ENCODE measurements at places on chromosomes 13 and 19.

DNA sequence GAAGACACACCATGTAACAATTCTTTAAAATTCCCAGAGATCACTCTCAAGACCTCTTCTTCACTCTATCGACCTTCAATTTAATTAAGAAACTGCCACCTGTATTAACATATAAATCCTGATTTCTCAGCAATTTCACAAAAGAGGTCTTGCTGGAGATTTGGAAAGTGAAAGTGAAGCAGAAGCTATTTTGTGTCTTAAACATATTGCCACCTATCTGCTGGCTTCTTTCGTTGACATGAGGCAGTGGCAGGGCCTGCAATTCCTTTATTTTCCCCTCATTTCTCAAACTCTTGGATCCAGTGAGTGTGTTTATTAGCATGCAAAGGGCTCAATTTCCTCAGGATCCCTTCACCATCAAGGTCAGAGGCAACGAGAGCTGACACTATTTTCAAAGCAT, 780.2 kb upstream of the SLITRK1 start:
- no peak for DNase-seq

DNA sequence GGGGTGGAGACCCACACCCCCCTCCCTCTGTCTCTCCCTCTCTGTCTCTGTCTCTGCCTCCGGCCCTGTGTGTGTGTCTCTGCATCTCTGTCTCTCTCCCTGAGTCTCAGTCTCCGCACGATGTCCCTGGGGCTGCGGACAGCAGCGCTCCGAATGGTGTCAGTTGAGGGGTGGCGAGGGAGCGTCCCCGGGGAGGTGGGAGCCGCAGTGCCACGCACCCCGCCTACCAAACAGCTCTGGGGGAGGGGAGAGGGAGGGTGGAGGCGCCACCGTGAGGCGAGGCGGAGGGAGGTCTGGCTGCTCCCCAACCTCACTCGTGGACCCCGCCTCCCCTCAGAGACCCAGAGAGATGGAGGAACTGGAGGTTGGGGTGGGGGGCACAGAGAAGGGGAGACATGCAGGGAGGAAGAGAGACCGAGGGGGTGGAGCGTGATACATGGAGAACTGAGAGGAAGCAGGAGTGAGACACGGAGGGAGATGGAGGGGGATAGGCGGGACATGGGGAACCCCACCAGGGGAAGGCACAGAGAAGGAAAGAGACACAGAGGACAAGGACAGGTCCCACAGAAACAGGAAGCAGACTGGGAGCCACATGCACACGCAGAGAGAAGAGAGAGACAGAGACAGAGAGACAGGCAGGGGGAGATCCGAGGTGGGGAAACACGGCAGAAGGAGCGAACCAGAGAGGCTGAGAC, 7.2 kb downstream of the ERFL start:
- DNase-seq, result no peak

GRCh38 chr13:29849071-29849631, 1.3 kb downstream of the UBL3 start:
- peak; percentile 52 for DNase-seq

GRCh38 chr19:35253316-35254286, 4.8 kb downstream of the LSR start:
- DNase-seq, result no peak

- no peak for DNase-seq
Observed at GRCh38 chr19:6687114-6687513, 17.2 kb upstream of the TNFSF14 start.

Measured in right forelimb (tissue), 1 donor.